A549 (cell line): ENCODE measurements at places on chromosomes 5 and 9.
A peak's percentile ranks its signal among the peaks of the same experiment; 100 is the strongest.

DNA sequence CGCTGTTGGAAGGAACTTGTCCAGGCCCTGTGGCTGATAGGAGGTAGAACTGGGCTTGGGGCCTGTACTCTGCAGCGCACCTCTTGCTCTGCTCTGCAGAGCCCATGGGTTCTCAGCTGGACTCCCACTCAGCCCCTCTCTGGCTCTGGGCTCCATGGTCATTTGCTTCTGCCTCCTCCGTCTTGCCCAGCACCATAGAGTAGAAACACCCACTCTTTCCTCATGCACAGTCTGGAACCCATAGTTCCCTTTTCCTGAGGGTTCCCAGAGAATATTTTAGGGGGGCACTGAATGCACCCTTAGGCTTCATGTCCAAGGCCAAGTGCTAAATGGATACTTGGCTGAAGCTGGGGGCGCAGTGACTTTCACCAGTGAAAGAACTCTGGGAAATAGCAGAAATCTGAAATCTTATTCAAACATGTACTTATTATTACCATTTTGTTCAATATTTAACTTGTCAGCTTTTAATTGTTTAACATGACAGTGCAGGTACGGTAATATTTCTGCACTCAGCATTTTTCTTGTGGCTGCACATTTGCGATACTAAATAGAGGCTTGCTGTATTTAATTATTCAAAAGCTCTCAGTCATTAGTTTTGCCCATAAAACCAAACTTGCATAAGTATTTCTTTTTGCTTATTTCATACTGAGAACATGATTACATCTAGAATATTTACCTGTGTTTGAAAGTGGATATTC is 31.5 kb downstream of the GALNT12 start:
- DNase-seq = no peak

DNA sequence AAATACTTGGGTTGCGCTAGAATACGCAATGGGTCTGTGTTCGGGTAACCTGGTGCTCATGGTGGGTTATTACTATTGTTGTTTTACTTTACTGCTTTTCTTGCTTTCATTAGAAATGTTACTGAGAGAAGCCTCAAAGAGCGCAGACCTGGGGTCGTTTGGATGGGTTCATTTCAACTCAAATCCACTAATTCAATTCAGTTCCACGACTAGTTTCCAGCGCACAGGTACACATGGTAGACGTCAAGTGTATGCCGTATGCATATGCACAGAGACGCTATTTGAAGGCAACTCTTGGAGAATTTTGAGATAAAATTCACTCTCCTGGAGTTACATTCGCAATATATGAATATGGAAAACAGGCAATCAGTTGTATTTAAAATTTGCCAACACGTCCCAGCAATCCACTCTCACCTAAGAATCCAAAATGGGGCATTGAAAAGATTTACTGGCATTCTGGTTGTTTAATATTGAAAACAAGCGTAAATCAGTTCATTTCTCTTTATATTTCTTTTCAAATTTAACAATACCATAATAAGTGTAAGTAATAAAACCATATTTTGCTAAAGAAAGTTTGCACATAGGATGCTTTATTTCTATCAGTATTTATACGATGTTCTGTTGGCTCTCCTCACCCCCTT is 4.4 kb upstream of the PAX5 start:
- DNase-seq = no peak

- no peak for DNase-seq
Observed at GRCh38 chr5:158434749-158435148, 575.8 kb upstream of the CLINT1 start.

GRCh38 chr9:91711755-91712601 is 238.1 kb downstream of the ROR2 start:
- DNase-seq = no peak

DNA sequence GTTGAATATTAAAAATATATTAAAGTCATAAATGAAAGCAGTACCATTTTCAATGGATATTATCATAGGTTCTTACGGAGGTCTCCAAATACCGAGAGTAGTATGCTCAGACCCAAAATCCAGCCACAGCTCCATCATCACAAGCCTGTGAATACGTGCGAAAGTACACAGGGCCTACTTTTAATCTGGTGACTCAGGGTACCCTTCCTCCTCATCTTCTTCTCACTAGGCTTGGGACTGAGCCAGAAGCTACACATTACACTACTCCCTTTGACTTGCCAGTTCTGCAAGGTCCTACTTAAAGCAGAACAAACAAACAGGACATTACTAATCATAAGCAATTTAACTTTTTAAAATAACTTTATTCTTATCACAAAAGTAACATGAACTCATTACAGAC is 7.6 kb upstream of the RIC1 start:
- peak; percentile 12 for DNase-seq

DNA sequence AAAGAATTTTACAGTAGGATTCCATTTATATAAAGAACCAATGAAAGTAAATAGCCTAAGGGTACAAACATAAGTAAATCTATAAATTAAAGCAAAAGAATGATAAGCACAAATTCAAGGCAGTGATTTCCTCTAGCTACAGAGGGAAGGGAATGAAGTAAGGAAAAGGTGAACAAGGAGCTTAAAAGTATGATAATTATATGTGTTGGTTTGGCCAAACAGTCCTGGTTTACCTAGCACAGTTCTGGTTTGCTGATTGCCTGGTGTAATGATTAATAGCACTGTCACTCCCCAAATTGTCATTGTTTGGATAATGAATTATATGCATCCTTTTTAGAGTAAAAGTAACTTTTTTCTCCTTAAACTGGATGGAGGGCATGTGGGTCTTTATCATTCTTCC is 15.0 kb upstream of the TMEM161B start:
- no peak for DNase-seq

- no peak for DNase-seq
Observed at GRCh38 chr5:133779828-133780475, 167.6 kb upstream of the FSTL4 start.

DNA sequence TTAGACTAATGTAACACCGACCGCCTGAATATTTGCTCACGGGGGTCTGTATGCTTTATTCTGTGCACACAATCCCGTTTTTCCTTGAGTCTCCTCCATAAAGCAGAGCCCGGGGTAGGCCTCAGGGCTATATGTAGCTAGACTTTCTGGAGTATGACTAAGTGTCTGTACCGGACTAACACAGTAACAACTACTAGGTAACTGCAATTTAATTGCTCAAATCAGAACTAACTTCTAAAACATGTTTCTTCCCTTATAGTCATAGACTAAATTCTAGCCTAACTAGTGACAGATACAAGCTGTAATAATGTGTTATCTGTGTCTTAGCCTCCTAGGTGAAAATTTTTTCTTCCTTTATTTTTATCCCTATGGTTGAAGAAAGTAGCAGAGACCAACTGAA is 2.1 kb downstream of the REEP5 start:
- DNase-seq = no peak

DNA sequence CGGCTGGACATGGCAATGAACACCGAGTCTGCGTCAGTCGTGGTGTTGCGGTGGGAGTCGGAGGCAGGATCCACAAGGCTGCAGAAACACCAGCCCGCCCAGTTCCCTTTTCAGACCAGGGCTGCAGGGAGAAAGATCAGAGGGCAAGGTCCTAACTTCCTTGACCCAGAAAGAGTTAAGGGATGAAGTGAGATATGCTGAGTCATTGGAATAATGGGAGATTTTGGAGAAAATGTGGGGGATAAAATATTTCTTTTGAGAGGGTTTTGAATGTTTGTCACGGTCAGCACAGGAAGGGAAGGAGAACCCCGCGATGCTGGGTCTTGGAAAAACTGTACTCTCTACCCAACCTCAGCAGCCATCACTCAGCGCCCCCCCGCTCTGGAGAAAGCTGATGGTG is 416.0 kb downstream of the ICE1 start:
- DNase-seq = no peak

GRCh38 chr9:101897196-101897595 is 158.7 kb upstream of the GRIN3A start:
- DNase-seq = no peak

GRCh38 chr5:116675626-116675910 is 100.9 kb upstream of the SEMA6A start:
- DNase-seq = no peak

DNA sequence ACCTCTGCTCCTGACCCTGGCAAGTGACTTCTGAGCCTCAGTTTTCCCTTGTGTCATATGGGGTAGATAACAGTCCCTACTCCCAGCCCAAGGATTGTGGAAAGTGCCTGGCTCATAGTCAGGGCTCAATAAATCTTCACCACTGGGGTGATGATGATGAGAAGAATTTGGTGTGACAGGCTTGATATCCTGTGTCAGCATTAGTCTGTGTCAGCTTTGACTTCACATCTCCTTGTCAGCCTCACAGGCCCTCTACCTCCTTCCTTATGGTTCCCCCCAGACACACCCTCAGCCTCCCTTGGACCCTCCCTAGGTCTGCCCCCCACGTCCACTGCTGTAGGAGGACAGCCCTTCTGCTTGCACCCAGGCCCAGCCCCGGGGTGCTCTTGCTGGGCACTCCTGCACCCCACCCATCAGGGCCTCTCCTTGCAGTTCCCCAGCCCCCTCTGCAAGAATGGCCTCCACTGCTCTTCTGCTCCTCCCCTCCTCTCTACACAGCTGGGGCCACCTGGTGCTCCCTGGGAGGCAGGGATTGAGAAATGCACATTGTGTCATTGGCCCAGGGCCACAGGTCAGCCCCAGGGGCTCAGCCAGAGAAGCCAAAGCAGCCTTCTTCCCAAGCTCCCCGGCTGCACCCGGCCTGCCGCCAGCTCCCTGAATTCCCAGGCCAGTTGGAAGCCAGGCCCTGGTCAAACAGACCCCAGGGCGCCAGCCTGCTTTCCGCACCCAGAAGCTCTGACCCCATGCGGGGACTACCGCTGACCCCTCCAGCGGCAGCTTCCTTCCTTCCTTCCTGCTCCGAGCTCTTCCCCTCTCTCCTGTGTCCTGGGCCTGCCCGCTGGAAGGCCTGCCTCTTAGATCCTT is 7.7 kb downstream of the FGFR4 start:
- no peak for DNase-seq

GRCh38 chr5:73818357-73818756 is 192.4 kb downstream of the ARHGEF28 start:
- no peak for DNase-seq

- no peak for DNase-seq
Observed at GRCh38 chr5:126438267-126438666, 15.1 kb downstream of the GRAMD2B start.

DNA sequence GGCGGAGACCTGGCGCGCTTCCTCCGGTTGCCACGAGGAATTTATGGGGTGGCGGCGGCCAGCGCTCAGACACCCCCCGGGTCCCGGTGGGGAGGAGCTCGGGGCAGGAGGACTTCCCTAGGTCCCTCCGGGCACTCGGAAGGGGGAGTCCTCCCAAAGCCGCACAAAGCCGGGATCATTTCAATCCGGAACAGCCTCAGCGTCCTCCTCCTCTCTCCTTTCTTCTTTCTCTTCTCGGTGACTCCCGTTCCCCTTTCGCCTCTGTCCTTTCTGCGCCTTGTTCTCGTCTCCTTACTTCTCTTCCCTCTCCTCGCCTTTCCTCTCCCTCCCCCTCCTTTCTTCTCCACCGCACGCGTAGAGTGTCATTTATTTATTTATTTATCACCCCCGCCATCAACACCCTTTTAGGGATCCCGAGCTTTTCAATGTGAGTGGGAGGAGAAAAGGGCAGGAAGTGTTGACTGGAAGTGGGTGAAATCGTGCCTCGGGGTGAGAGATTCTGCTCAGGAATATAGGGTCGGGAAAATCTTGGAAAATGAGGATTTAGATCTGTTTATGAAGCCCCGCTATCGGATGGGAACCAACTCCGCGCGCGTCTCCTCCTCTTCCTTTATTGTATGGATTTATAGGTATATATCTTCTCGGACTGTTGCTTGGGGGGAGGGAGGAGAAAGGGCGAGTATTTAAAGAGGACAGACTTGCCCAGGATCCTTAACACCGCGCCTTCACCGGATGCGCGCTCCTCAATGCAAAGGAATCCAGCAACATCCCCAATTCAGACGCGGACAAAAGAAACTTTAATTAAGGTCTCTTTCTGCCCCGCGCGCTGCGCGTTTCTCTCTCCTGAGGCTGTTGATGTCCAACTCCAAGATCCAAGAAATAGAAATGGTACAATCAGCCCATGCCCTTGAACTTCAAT is 2.0 kb upstream of the ZNF462 start:
- no peak for DNase-seq

DNA sequence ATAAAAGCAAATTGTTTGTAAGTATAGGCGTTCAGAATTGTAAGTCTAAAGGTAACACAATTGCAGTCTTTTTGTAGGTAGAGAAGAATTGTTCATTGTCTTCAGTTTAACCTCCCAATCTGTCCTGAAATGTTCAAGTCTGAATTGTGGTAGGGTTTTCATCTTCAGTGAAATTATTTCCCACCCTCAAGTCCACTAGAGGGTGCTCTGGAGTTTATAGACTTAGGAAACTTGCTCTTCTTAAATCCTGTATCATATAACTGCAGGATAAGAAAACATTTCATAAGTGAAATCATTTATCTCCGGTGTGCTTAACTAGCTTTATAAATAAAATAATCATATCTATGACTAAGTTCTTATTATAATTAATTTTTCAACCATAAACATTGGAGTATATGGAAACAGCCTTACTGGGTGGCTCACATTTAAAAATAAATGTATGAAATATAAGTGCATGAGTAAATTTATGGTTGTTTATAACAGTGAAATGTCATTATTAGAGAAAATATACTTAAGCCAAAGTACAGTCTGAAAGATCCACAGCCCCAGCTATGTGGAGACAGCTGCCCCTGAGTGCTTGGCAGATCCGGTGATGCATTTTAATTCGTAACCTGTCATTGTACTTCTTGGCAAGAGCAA is 182.4 kb upstream of the OTULINL start:
- DNase-seq = peak; percentile 53

GRCh38 chr5:56737002-56737621 is 78.2 kb upstream of the MAP3K1 start:
- no peak for DNase-seq

DNA sequence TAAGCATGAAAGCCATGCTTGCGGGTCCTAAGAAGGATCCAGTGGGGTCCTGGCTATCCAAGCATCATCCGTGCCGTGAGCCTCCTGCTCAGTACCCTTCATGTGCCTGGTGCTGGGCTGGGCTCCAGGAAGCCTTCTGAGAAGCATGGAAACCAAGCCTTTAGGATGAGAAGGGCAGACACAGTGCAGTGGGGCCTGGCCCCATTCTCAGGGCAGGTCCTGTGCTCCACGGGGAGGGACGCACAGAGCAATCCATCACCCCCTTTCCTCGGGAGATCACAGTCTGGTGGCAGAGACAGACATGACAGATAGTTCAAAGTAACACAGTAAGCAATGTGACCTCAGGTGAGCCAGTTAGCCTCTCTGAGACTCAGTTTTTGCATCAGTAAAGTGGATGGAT is 76.9 kb downstream of the RGS3 start:
- no peak for DNase-seq

- no peak for DNase-seq
Observed at GRCh38 chr9:86073839-86074238, 25.5 kb downstream of the GOLM1 start.
